ENCODE measurements at places on chromosomes 5 and 9. TPM values are rescaled to one million over a fixed set of nuclear protein-coding genes. Genes with fewer than 3 reads are reported as not detected.
A peak's percentile ranks its signal among the peaks of the same experiment; 100 is the strongest.

DNA sequence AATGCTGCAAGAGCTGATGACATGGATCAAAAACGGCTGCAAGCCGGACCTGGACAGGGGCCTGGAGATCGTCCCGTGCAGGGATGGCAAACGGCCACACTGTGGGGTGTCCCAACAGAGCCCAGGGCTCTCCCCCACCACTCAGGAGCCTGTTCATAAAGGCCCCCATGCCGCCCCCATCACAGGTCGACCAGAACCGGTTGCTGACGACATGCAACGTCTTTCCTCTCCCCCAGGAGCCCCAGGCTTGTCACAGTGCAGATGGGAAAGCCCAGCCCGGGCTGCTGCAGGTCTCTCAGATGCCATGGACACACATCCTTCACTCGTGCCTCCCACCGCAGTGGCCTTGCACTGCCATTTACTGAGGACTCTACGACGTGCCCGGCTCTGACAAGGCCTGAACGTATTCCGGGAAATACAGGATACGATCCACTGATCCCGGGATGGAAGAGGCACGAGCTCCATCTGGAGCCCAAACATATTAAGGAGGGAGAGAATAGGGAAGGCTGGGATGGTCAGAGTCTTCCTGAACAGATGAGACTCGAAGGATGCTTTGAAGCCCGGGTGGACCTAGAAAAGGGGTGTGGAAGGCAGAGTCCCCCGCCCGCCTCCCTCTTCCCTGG is 76.5 kb upstream of the SARDH start:
- no peak for DNase-seq

GRCh38 chr9:100652850-100653249 is 75.0 kb downstream of the CAVIN4 start:
- DNase-seq = no peak

DNA sequence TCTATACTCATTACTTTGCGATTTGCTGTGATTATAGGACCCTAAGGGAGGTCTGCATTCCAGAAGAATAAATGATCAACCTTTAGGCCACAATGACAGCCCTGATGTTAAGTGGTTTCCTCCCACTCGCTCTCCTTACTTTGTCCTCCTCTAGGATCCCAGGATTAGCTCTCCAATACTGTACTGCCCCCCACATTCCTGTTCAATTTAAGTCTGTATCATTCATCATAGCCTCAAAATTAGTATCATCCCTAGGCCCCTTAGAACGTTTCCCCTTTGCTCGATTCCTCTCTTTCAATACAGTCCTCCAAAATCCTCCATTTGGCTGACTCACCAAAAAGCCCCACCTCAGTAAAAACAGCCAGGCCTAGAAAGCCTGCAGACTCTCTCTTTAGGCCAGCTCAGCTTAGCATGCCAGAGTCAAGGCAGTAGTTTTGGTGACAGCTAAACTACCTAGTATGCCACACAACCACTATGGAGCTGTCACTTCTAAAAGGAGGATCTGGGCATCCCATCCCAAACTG is 24.4 kb downstream of the RNF145 start:
- no peak for DNase-seq

DNA sequence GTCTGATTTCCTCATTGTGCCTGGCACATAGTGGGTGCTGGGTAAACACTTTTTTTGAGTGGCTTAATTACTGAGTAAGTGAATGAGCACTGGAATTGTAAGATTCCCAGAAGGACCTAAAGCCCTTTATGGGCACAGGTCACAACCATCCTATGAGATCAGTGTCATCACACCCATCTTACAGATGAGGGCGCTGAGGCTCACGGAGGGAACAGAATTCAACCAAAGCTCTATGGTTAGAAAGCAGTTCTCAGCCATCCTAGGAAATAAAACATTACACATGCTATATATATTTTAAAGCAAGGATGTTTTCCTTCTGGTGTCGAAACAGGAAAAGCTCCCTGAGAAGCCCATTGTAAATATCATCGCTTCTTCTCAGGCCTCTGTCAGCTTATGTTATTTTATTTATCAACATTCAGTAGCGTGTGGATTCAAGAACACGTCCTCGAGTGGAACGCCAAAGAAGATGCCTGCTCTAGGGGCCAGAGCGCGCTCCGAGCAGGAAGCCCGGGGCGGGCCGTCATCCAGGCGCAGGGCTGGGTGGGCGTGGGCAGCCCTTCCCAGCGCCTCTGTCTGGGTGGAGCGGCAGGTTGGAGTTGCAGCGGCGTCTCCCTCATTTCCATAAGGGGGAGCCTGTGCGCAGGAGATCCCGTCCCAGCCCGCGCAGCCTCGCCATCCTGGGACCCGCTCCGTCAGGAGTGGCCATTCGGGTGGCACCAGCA is 155.8 kb upstream of the SMIM23 start:
- DNase-seq = no peak

DNA sequence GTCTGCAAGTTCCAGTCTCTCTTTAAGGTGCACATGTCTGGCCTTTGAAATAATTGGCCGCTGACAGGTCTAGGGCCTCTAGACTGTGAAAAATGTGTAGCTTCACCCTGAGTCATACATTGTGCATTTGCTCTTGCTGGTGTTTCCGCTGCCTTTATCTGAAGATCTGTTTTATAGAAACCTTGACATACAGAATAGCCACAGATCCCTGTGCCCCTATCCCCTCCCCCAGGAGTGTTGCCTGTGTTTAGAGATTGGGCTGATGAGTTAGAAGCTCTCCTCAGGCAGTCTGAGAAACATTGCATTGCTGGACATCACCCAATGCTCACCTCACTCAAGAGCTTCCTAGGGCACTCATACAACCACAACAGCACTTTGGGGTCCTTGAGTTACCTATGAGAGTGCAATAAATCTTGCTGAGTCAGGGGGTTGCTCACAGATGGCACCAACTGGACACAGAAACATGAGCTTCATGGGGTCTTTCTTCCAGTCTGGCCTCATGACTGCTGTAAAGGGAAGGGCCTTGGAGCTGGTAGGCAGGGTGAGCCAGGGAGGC is 3.8 kb upstream of the ZNF782 start:
- DNase-seq = no peak

DNA sequence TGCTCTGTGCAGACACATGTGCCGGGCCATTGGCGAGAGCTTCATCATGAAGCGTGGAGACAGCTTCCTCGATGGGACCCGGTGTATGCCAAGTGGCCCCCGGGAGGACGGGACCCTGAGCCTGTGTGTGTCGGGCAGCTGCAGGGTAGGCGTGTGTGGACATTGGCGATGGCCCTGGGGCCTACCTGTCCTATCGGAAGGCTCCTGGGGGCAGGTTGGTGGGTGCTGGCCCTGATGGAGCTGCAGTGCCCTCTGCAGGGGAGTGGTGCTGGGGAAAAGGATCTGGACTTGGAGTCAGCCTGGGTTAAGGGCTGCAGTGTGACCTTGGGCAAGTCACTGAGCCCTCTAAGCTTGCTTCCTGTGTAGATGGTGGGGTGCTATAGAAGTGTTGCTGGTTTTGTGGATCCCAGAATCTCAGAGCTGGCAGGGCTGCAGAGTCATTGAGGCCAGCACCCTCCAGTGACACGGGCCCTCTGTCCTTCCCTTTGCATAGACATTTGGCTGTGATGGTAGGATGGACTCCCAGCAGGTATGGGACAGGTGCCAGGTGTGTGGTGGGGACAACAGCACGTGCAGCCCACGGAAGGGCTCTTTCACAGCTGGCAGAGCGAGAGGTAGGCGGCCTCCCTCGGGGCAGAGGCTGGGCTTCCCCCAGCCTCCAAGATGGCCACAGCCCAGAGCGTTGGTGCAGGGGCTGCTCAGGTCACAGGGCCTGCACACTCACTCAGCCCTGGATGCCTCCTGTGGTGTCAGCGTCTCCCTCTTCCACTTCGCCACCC is 15.8 kb downstream of the ADAMTS13 start:
- DNase-seq = no peak

GRCh38 chr5:36089989-36090388 is 23.3 kb upstream of the UGT3A2 start:
- DNase-seq = no peak

- no peak for DNase-seq
Measured at GRCh38 chr5:79263-79662, 12.7 kb upstream of the PLEKHG4B start.

DNA sequence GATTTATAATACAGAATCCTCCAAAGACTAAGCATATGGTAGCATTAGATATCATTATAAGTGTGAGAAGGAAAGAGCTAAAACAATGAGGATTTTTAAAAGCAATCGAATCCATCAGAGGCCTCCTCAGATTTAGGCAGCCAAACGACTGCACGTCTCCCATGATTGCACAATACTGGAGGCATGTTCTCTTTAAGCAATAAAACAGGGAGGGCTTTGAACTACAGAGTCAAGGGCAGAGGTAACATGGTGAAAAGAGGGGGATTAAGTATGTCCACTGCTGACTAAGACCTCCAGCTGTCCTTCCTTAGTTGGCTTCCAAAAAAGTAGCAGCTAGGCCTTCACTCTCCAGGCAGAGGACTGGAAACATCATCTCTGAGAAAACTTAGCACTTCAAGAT is 298.7 kb upstream of the RGMB start:
- no peak for DNase-seq

- DNase-seq = no peak
Measured at GRCh38 chr9:76629205-76629990, 134.8 kb upstream of the PCA3 start.

DNA sequence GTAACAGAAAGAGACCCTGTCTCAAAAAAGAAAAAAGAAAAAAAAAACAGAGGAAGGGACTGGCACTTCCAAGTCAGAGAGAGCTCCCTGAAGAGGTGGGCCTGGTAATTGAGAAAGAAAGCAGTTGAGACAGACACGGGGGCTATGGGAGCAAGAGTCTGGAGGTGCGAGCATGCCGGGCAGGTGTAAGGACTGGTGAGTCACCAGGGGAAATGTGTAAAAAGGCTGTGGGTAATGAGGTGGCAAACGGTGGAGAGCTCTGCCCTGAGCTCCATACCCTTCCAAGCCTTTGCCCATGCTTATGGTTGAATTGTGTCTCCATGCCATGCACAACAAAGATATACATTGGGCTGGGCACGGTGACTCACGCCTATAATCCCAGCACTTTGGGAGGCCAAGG is 18.0 kb upstream of the JADE2 start:
- DNase-seq = no peak

GRCh38 chr5:66415208-66415607 is 181.0 kb upstream of the MAST4 start:
- no peak for DNase-seq

DNA sequence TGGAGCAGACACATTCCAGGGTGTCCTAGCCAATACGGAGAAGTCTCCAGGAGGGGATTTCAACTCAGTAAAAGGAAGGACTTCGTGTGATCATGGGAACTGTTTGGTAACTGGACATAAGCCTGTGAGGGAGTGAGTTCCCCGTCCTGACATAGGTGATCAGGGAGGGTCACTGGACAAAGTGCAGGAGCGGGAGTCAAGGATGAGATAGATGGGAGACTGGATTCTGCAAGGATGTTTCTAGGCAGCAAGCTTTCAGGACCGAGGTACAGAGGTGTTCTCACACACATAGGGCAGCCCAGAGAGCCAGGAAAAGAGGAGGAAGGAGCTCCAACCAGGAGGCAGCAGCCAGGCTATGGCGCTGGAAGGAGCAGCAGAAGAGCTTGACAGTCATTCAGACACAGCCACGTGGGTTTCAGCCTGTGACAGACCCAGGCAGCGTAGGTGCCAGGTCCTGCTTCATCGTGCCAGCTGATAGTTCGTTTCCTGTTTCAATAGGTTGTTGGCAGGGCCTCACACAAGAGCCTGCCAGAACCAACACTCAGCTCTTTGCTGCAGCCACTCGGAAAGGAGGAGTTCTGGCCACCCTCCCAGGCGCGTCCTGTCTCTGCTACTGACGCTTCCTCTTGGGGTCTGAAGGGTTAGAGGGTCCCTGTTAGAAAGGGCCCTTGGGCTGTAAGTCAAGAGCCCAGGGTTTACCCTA is 84.1 kb downstream of the AMBP start:
- DNase-seq = peak; percentile 89

DNA sequence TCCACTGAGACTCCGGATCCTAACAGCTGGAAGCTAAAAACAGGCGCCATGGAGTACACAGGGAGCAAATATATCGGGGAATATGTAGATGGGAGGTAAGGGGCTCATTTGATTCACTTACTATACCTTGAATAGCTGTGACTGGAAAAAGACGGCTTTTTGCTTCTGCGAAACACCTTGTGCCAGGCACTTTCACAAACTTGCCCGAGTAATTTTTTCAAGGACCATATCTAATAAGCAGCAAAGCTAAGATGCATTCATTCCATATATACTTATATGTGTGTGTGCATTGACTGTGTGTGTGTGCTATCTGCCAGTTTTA is 178 bp downstream of the MORN5 start:
- no peak for DNase-seq

DNA sequence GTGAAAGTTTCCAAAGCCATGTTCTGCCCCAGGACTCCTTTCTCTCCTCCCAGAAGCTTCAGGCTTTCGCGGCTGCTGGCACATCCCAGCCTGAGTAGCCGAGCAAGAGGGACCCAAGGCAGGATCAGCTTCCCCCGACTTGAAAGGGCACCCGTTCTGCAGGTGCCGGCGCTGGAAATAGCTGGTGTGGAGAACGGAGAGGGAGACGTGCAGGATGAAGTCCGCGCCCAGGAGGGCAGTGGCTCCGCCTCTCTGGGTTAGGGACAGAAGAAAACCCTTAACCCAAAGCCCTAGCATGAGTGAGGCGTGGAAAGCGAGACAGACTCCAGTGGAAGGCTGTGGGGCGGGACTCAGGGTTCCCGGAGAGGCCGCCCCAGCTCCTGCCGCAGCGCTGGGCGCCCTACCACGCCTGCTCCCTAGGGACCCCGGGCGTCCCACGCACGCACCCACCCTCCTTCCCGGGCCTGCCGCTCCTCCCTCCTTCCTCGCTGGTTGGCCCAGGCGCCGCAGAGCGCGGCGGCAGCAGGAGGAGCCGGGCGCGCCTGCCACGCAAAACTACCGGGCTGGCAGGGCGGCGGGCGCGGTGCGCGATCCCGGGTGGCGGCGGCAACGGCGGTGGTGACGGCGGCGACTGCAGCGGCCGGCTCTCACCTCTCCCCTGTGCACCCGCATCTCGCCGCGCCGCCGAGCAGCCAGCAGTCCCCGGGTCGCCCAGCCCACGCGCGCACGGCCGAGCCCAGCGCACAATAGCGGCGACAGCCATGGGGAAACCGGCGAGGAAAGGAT is at the start of gene SLC1A1:
SLC1A1 (plus strand) TSS at position 550 of the 786 bp plus-strand sequence; CDS start at position 762, 212 bp downstream.
- no peak for DNase-seq

DNA sequence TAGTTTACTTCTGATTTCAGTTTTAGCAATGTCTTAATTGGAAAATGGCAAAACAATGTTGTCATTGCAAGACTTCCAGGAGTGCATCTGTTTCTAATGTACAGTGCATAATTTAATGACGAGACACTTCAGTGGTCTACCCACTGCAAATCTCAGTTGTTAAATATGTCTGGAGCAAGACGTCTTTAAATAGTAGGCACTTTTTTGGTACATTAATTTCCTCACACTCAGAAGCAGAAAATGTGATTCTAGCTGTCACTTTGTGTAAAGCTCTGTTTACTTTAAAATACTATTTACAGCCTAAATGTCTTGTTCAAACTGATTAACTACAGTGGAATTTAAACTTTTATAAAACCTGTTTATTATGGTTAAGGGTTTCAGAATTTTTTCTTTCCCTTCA is 815.5 kb downstream of the TLE1 start:
- DNase-seq = no peak

BTNL3 gene
- total RNA-seq = 0.29 TPM

SLC34A1 gene
- total RNA-seq = not detected

TAS2R1 gene
- total RNA-seq = not detected

Measured in mesenteric fat pad (tissue), 1 donor.